ENCODE measurements at places on chromosomes 5 and 9.

DNA sequence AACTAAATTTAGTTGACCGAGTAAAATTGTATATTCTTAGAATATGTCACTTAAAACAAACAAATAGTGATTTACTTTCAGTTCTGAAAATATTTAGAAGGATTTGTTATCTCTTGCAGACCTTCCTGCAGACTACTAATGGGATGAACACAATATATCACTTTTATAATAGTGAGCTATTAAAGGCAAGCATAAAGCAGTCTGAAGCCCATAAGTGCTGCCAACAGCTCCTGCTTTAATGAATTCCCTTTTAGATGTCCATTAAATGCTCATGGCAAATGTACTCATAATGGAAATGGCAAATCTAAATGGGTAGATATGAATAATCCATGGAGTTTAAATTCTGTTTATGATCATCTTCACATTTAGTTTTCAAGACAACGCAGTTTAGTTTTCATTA is 170.2 kb downstream of the RANBP17 start:
- no peak for DNase-seq

DNA sequence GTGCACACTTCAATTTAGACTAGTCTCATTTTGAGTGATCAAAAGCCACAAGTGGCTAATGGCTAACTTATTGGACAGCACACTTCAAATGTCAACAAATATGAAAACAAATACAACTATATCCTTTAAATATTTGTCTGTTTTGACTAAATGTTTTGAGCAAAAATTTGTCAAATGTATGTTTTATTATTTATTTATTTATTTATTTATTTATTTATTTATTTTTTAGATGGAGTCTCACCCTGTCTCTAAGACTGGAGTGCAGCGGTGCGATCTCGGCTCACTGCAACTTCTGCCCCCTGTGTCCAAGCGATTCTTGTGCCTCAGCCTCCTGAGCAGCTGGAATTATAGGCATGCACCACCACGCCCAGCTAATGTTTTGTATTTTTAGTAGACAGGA is 1392.1 kb upstream of the WWC1 start:
- DNase-seq: no peak

DNA sequence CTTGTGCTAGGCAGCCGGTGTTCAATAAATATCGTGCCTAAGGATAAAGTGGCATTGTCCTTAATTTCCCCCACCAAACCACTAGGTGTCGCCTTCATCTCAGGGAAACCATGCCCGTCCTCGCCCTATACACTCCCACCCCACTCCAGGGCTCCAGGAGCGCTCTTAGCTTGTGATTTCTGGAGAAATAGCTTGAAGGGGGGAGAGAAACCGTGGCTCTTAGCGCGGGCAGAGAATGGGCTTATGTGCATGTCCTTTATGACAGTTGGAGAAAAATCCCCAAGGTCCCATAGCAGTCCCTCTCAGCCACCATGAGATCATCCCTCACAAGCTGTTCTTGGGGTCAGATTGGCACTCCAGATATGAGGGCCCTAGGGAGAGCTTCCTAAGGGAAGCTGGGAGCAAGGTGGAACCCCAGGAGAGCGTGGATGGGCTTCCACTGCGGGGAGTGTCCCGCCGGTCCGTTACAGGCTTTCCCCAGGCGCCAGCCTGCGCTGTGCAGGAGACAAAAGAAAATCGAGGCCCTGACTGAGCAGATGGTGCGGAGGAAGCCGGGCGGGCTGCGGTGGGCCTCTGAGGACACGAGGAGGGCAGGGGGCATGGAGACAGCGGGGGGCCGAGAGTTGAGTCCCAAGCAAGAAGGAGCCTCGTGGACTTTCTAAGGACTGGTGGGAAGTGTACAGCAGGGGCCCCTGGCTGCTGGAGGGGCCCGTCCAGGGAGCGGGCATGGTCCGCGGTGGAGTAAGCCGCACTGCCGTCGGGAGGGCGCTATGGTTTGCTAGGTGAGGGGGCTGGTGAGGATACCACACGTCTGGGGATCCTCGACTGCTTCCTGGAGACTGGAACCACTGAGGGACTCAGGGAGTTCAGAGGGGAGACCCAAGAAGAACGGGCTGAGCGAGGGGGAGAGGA is 750 bp upstream of the NPR2 start:
- peak; percentile 60 for DNase-seq

DNA sequence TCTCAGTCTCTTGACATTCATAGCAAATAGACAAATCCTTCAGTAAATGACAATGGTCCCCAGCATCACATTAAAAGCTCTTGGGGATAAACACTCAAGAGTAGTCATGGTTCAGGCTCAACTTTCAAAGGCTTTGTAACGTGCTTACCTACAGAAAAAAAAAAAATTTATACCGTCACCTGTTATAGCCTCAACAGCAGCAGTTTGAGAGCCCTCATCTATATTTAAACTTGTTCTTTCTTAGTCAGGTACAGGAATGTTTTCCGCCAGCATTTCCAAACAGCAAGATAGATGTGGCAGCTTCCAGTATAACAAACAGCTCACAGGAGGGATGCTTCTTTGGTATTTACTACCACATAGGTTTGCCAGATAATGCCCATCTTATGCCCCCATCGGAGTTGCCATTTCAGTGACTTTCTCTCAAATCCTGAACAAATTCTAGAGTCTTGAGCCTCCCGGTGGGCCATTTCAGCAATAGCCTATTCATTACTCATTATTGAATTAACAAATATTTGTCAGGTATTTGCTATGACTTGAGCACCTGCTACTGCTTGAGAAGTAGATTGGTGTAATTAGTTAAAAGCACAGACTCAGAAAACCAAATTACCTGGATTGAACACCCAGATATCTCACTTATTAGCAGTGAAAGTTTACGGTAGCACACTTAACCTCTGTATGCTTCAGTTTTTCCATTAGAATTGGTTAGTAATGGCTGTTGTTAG is 470.0 kb downstream of the EBF1 start:
- no peak for DNase-seq
